Neural crest cell (in vitro differentiated cells): ENCODE measurements at places on chromosomes 13 and 19.

DNA sequence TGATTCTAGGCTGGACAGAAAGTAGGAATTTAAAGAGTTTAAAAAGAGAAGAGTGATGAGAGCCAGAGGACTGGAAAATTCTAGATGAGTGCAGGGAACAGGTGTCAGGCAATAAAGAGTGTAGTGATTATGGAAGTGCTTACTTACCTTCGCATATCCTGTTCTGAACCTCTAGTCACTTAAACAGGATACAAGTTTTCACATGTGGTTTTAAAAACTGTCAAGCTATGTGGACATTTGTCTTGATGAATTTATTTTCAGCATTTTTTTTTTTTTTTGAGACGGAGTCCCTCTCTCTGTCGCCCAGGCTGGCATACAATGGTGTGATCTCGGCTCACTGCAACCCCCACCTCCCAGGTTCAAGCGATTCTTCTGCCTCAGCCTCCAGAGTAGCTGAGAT, 34.3 kb upstream of the IL17D start:
- no peak for DNase-seq

DNA sequence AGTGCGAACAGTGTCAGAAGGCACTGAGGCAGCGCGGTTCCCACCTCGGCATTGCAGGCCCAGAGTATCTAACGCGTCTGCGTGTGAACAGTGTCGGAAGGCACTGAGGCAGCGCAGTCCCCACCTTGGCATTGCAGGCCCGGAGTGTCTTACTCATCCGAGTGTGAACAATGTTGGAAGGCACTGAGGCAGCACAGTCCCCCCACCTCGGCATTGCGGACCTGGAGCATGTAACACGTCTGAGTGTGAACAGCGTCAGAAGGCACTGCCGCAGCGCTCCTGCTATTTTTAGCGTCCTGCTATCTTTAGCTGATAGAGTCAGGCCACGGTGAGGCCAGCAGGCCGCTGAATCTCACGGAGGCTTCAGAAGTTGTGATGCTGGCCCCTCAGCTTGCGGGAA, 39.6 kb downstream of the ATP11A start:
- no peak for DNase-seq

DNA sequence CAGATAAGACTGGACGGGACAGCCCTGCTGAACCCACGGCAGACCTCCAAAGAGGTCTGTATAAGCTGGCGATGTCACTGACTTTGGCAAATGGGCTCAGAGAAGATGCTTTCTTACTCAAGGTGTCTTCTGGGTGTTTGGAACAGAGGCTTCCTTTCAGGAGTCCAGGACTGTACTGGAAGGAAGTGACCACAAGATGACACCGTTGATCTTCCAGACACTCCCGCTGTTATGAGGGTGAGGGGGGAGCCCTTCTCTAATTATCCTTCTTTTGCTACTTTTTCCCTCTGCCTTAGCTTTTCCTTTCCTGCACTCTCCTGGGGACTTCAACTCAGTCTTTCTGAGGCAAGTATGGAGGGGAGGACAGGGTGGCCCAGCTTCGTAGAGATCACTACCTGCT, 65.2 kb upstream of the ZNF599 start:
- no peak for DNase-seq

DNA sequence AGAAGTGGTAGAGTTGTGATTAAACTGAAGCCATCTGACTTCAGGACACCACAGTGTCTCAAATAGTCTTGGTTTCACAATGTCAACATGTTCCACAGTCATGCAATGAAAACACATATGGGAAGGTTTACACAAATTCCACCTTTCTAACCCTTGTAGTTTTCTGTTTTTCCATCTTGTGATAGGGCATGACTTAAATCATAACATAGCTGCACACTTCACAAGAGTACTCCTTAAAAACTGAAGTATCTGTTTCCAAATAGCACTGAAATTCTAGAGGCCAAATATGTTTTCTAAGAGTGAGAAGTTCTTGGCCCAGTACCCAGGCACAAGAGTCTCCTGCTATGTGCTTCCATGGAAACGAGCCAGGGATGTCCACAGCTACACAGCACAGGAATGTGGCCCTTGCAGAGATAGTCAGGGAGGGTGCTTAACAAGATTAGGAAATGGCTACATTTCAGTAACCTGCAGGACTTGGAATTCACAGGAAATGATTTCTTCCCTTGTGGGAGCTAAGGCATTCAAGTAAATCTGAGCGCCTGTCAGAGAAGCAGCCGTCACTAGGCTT, 269.1 kb downstream of the NDFIP2 start:
- no peak for DNase-seq

GRCh38 chr13:102550507-102550906, 46.3 kb upstream of the TPP2 start:
- DNase-seq: no peak

DNA sequence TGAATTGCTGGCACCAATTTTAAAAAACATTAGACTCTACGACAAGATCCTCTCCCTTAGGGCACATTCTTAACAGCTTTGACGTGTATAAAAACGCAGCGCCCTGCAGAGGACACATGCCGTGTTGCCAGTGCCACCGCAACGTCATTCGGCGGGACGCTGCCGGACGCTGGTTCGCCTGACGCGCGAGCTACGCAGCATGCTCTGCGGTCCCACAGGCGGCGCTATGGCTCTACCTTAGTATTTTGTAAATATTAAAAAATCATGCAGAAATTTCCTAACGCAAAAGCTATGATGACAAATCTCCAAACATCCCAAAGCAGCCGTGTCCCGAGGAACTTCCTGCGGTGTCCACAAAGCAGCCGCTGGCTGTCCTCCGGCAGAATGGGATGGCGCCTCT, 4.2 kb upstream of the ADPRHL1 start:
- DNase-seq: no peak

GRCh38 chr19:57946316-57946715, 1.2 kb downstream of the ZNF256 start:
- DNase-seq: no peak

DNA sequence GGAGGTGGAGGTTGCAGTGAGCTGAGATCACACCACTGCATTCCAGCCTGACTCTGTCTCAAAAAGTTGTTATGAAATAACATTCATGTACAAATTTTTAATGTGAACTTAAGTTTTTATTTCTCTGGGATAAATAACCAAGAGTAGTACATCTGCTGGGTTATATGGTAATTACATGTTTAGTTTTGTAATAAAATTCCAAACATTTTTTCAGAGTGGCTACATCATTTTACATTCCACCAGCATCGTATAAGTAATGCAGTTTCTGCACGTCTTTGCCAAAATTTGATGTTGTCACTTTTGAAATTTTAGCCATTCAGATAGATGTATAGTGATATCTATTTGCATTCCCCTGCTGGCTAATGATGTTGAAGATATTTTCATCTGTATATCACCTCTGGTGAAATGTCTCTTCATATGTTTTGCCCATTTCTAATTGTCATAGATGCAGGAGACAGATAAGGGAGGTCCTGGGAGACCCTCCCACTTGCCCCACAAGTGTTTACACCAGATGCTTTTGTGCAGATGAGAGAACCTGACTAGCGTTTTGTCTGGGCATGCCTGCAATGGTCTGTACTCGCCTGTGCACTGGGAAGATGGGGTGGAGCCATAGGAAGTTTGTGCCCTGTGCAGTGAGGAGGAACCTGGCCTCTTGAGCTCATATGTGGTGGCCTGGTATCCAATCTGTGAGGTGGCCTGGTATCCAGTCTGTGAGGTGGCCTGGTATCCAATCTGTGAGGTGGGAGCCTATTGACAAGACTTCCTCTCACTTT, 12.7 kb upstream of the KBTBD6 start:
- no peak for DNase-seq

DNA sequence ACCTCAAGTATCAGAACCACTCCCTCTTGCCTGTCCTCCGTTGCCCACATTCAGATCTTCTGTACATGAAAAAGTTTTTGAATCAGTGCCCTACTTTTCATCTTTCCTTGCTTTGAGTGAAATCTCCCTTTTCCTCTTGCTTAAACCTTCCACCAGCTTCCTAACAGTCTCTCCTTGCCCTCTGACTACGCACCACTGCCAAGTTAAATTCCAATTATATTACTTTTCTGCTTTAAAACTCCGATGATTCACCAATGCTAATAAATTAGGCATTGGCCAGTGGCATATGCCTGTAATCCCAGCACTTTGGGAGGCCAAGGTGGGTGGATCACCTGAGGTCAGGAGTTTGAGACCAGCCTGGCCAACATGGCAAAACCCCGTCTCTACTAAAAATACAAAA, 30.7 kb upstream of the RFXAP start:
- DNase-seq: no peak

DNA sequence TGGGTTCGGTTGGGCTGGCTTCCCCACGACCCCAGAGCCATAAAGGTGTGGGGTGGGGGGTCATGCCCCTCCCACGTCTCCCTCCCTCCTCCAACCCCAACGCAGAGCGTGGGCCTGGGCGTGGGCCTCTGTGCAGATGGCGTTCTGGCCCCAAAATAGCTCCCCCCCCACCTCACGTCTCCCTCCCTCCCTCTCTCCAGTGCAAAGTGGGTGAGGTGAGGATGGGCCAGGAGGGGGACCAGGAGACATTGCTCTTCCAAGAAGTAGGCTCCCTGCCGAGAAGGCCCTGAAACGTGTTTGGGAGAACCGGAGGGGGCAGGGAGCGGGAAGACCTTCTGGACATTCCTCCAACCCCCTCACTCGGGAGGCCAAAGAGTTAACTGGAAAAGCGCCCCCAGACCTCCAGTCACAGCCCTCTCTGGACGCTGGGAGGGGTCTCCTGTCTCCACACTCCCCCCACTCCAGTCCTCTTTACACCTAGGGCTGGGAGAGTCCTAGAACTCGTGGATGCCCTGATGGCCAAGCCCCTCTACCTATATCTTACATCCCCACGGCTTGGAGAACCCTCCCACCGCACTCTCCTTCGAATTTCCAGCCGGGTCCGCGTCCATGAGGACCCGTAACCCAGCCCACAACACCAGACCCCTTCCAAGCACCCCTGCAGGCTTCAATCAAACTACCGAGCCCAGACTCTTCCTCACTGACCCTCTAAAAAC, 855 bp downstream of the UNC13A start:
- no peak for DNase-seq

DNA sequence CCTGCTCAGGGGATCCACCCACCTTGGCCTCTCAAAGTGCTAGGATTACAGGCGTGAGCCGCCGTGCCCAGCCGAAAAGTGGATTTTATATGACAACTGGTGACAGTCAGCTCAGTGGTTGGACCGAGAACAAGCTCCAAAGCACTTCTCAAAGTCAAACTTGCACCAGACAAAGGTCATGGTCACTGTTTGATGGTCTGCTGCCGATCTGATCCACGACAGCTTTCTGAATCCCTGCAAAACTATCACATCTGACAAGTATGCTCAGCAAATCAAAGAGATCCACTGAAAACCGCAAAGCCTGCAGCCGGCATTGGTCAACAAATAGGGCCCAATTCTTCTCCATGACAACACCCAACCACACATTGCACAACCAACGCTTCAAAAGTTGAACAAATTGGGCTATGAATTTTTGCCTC, 21.6 kb upstream of the NAA16 start:
- no peak for DNase-seq

GRCh38 chr13:22252281-22252830, 581.5 kb downstream of the FGF9 start:
- no peak for DNase-seq

- DNase-seq: no peak
These were observed 3.6 kb downstream of the FOXO1 start for GRCh38 chr13:40662866-40663265.

- no peak for DNase-seq
These were observed 93.9 kb downstream of the COL4A2 start for GRCh38 chr13:110400786-110401533.

DNA sequence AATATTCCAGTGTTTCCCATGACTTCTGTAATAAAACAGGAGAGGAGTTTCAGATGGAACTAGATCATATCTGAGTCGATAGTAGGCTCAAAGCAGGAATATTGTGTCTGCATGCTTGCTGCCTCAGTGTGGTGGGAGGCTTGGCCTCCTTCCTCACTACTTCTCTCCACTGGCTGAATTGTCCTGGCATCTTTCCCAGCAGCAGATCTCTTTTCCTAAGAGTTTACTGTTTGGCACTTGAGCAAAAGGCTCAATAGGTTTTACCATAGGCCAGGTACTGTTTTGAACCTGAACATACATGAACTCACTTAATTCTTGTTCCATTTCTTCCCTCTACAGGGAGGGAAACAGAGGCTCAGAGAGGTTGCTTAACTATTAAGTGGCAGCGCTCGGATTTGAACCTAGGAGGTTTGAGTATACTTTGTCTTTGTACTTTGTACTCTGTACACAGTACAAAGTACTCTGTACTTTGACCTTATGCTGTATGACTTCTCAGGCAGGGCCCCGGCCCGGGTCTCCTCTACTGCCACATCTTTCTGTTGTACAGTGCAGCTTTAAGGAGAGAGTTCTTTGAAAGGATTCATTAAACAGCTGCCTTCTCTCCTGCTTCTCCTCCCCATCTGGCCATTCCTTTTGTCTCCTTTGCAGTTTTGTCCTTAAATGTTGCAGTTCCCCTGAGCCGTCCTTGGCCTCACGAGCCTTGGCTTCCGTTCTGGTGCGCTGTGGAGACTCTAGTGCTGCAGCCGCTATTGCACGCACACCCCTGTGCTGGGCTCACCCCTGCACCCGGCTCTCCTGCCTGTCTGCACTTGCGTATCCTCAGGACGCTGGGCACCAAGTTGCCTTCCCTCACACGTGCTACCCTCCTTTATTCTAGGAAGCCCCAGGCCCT, 8.1 kb downstream of the B3GLCT start:
- DNase-seq: no peak

- no peak for DNase-seq
These were observed 23.4 kb upstream of the MBNL2 start for GRCh38 chr13:97198753-97199152.
